Omental fat pad (tissue), 4 donors: ENCODE measurements at places on chromosomes 7 and 10. TPM values are rescaled to one million over a fixed set of nuclear protein-coding genes. Genes with fewer than 3 reads are reported as not detected.

- DNase-seq = no peak
Measured at GRCh38 chr7:107194052-107194451, 25.2 kb downstream of the HBP1 start.

DNA sequence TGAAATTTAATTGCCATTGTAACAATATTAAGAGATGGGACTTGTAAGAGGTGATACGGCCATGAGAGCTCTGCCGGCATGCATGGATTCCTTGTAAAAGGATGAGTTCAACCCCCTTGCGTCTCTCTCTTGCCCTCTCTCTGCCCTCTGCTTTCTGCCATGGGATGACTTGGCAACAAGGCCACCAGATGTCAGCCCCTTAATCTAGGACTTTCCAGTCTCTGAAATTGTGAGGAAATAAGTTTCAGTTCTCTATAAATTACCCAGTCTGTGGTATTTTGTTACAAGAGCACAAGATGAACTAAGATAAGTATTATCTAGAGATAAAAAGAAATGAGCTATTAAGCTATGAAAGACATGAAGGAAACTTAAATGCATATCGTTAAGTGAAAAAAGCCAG is 145.7 kb upstream of the AHR start:
- DNase-seq = no peak

DNA sequence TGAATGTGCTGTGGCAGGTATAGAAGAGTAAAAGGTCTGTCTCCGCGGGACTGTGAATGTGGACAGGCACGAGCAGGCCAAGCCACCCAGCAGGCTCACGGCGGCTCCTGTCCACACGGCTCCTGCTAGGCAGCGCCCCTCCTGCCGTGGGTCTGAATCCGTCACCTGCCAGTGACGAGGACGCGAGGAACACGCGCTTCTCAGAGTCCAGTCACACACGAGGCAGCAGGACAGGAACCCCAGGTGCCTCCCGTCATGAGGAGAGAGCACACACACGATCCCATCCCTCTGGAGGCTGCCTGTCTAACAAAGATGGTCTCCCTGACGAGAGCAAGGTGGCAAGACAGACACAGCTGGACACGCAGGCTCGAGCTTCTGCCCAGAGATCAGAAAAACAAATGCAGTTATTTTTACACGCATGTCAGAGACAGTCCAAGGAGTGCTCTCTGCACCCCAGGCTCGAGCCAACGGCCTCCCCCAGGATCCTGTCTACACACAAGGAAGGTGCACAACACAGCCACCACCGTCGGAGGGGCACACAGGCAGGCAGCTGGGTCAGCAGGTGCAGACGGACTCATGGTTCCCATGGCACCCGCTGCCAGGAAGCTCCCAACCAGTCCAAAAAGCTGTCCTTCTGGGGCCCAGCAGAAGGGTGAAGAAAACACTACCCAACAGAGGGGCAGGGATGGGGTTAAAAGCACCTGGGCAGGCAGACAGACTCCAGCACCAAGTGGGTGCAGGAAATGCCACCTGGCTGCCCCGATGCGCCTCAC is 103.2 kb downstream of the MAD1L1 start:
- DNase-seq = no peak

TRIM74 gene
- total RNA-seq = not detected

- no peak for DNase-seq
Measured at GRCh38 chr7:134691546-134692343, 45.1 kb downstream of the BPGM start.

- no peak for DNase-seq
Measured at GRCh38 chr10:77176232-77176631, 461.4 kb downstream of the KCNMA1 start.
